ENCODE measurements at places on chromosomes 7 and 10.

DNA sequence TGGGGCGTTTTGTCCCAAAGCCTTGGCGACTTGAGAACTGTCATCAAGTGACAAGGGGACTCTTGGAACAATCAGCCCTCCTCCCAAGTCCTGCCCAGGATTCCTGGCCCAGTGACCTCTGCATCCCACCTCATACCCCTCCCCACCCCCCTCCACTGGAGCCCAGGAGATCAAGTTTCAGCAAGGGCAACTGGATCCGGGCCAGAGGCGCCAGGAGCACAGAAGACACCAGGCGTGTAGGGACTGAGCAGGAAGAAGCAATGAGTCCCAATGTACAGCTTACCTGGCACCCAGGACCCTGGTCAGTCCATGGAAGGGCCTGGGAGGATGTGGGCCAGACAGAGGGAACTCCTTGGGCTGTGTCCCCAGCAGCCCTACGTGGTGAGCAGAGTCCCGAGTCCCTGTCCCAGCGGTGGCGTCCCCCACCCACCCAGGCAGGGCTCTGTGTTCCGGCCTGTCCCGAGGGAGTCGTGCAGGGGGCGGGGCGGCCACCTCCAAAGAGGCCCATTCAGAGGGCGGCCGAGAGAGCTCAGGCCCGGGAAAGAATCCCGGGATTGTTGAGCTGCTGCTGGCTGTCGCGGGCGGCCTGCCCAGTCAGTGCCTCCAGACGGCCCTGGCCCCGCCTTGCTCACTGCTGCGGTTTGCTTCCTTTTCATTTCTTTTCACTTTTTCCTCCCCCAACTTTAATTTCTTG is 254.1 kb downstream of the TNS3 start:
- DNase-seq = no peak

- DNase-seq = no peak
These were observed 11.8 kb downstream of the INSYN2A start for GRCh38 chr10:127184582-127184981.

DNA sequence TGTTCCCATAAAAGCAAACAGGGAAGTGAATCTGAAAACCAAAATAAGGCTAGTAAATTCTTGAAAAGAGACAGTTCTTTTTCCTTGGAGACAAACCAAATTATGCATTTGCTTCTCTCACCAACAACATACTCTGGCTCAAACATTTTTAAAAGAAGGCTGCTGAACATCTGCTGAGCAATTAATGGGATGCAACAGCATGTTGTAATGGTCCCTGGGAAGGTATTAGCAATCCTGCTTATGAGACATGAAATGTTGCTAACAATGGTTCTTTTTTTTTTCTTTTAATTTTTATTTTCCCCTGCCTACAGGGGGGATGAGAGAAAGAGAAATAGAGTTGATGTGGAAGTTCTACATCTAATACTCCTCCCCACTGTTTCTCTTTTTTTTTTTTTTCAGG is 572.1 kb downstream of the SORCS1 start:
- no peak for DNase-seq

DNA sequence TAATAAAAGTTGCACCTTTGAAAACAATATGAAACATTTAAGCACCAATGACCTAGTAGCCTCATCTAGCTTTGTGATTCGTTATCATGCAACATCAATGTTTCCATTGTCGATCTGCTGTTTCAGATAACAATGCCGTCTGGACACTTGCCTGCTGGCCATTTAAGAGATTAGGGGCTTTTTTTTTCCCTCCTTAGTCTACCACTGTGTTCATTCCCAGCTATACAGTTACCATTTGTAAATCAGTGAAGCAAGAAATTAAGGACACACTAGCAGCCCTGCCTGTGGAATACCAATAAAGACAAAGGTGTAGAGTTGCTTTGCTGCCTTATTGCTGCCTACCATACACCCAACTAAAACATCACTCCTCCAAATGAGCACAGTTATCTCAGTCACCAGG is 37.6 kb upstream of the MYO3A start:
- no peak for DNase-seq

- no peak for DNase-seq
These were observed 66.3 kb upstream of the ZRANB1 start for GRCh38 chr10:124875596-124875995.

- no peak for DNase-seq
These were observed 93.5 kb upstream of the DIP2C start for GRCh38 chr10:782751-783648.

GRCh38 chr10:12476656-12477055 is 127.3 kb downstream of the CAMK1D start:
- DNase-seq = no peak

DNA sequence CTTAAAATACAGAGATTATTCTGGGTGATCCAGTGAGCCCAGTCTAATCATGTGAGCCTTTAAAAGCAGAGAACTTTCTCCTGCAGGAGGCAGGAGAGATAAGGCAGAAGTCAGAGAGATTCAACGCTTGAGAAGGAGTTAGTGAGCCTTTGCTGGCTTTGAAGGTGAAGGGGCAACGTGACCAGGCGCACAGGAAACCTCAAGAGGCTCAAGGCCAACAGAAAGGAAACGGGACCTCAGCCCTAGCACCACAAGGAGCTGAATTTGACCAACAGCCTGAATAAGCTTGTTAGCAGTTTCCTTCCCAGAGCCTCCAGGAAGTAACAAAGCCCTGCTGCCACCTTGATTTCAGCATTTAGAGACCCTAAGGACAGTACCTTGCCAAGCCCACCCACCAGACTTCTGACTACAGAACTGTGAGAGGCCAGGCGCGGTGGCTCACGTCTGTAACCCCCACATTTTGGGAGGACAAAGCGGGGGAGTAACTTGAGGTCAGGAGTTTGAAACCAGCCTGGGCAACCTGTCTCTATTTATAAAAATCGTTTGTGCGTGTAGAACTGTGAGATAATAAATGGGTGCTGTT is 87.3 kb upstream of the KAT6B start:
- no peak for DNase-seq

- DNase-seq = no peak
These were observed 492.0 kb upstream of the CNTNAP2 start for GRCh38 chr7:145624618-145625017.

- DNase-seq = no peak
These were observed 9.1 kb downstream of the ZYX start for GRCh38 chr7:143390104-143390772.

GRCh38 chr10:2202401-2202800 is 465.1 kb upstream of the ADARB2 start:
- DNase-seq = peak; percentile 18

DNA sequence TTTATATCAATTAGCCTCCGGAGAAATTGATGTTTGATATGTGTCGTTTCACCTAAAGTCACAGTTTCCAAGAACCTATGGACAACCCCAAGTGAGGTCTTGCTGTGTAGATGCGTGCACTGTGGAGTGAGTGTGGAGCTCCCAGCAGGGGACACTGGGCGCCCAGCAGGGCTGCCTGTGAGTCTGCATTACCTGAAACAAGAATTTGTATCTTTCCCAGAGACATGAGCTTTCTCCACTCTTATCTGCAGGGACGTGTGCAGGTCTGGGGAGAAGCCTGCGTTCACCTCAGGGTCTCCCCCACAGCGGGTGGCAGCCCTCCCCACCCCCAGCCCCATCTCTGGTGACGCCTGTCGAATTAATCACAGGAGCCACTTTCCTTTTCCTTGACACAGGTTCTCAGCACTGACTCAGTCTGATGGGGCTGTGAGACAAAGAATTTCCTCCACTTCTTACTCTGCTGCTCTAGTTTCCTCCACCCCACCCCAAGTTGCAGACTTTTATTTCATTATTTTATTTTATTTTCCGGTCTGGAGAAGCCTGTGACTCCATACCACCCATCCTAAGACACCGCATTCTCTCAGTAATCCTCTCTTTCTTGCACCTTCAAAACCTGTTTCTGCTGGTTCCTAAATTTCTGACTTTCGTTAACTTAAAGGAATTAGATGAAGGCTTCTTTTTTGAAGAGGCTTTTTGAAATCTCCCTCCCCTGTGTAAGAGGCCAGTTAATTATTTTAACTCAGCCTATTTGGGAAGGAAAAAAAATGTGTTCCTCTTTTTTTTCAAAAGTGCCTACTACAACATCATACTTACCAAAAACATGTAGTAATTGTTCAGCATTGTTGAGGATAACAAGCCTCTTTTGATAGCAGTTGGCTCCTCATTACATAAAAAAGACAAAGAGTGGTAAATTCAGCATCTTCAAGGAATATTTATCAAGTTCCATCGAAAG is 17.0 kb upstream of the INSIG1 start:
- DNase-seq = no peak

DNA sequence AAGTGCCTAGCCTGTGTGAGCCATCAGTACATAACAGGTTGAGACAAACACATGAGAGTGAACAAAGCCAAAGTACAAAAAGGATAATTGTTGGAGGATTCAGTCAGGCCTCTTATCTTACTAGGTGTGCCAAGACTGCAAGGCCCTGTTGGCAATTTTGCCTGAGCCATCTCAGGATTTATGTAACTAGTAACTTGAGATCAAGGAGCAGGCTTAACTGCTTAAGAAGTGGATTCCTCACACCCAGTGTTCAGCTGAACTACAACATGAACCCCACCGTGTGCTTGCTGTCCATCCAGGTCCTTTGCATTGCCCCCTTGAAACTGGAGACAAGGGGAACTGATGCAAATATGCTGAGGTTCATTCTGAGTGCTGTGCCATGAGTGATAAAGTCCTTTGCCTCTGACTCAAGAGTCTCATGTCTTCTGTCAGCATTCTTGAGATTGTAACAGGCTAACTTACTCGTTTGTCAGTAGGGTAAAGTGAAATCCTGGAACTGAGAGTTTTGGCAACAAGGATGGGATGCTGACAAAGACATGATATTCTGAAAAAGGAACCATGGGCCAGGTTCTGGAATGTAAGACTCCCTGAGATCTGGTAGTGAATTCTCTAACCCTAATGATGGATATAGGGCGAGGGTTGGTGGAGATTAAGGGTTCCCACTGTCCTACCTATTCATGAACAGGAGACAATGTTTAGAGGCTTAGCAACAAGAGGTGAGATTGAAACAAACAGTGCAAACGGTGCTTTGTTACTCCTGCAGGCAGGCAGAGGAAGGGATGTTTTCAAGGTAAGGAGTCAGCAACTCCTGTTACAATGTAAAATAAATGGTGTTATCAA is 44.1 kb upstream of the GATAD1 start:
- no peak for DNase-seq

- DNase-seq = no peak
These were observed 42.1 kb downstream of the ARHGAP21 start for GRCh38 chr10:24681572-24682088.

- DNase-seq = no peak
These were observed 2.4 kb upstream of the PPP1R9A start for GRCh38 chr7:94904982-94905381.

GRCh38 chr7:44988701-44989100 is 9.9 kb upstream of the MYO1G start:
- DNase-seq = no peak

All from epithelial cell of proximal tubule (primary cell).